ENCODE measurements at places on chromosomes 2 and 18.

- no peak overlapping the region for H3K4me3 ChIP-seq
- no peaks in the 10 kb centered on the region for H3K4me1 ChIP-seq
- no peak overlapping the region for H3K27ac ChIP-seq
- H3K27me3 ChIP-seq = no peaks in the 10 kb centered on the region
- no peak for DNase-seq
Observed at GRCh38 chr18:68763083-68763482, 34.8 kb upstream of the CCDC102B start.

DNA sequence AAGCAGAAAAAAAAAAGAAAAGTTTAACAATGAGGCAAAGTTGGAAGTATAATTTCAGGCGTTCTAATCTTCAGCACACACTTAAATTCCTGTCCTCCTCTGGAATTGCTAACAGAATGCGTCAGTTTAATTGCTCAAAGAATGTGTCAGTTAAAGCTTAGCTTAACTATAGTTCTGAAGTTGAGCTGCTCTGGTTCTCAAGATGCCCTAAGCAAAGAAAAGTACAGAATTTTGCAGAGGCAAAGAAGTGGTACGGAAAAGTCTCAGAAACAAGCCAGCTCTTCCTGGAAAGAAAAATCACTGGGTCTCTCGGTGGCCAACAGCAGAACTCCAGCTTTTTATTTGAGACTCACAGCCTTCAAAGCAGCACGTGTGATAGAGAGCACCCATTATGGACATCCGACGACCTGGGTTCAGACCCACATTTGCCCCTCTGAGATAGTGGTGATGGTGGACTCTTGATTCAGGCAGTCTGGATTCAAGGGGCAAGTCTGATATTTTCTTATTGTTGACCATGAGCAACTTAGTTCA is 22.2 kb upstream of the MYO3B start:
- no peaks in the 10 kb centered on the region for H3K36me3 ChIP-seq
- no peak overlapping the region for H3K27ac ChIP-seq
- DNase-seq = no peak

GRCh38 chr2:184824597-184824996 is 226.3 kb downstream of the ZNF804A start:
- no peak overlapping the region for H3K27ac ChIP-seq
- H3K27me3 ChIP-seq = no peaks in the 10 kb centered on the region
- no peaks in the 10 kb centered on the region for H3K4me1 ChIP-seq

DNA sequence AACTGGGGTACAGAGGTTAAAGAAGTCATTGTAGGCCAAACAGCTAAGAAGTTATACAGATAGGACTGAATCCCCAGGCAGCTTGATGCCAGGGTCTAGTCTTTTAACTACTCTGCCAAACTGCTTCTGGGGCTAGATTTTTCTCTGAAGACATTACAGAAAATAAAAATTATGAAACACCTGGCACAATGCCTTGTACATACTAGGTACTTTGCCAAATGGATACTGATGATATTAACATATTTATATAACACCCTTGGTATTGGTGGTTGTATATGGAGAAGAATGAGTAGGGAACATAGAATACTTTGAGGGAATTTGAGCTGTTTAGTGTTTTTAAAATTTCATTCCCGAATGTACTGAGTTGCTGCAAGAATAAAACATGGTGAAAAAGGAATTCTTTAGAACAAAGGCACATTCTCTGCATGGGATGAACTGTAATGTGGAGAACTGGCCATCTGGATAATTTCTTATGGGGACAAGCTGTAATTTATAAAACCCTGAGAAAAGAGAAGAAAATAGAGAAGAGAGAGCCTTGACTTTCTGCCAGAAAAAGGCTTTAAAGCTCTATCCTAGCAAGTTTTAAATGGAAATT is 210.9 kb upstream of the TMEM200C start:
- no peaks in the 10 kb centered on the region for H3K36me3 ChIP-seq
- no peak overlapping the region for H3K27ac ChIP-seq
- no peak for DNase-seq

DNA sequence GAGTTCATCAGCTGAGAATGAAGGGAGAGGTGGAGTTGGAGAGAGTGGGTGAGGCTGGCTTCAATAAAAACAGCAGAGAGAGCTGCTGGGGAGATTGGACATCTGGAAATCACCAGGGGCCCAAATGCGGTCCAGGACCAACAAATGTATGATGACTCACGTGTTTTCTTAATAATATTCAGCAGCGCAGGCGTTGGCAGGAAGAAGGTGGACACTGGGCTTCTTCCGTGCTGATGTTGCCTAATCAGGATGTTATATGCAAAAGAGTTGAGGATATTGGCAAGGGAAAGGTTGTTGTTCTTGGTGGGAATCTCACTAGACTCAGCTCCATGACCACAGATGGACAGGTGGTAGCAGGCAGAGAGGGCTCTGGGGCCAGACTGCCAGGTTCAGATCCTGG is 12.8 kb upstream of the PLA2R1 start:
- no peaks in the 10 kb centered on the region for H3K27me3 ChIP-seq
- no peak overlapping the region for H3K27ac ChIP-seq
- no peaks in the 10 kb centered on the region for H3K4me1 ChIP-seq
- H3K4me3 ChIP-seq = no peak overlapping the region

DNA sequence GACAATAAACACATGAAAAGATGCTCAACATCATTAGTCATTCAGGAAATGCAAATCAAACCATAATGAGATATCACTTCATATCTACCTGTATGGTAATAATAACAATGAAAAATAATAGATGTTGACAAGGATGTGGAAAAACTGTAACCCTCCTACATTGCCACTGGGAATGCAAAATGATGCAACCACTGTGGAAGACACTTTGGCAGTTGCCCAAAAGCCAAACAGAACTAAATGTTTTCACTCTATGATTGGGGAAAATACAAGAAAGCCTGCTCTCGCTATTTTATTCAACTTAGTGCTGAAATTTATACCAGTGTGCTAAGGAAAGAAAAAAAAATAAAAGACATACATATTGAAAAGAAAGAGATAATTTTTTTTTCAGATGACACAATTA is 934.5 kb downstream of the CNTNAP5 start:
- no peak overlapping the region for H3K27ac ChIP-seq
- no peak overlapping the region for H3K4me3 ChIP-seq
- DNase-seq = no peak
- no peaks in the 10 kb centered on the region for H3K4me1 ChIP-seq
- no peaks in the 10 kb centered on the region for H3K27me3 ChIP-seq

- no peak for DNase-seq
- H3K36me3 ChIP-seq = no peaks in the 10 kb centered on the region
- no peak overlapping the region for H3K4me3 ChIP-seq
- H3K27me3 ChIP-seq = no peaks in the 10 kb centered on the region
- no peak overlapping the region for H3K27ac ChIP-seq
- no peaks in the 10 kb centered on the region for H3K4me1 ChIP-seq
Observed at GRCh38 chr2:45085487-45085886, 76.2 kb upstream of the SIX2 start.
